ENCODE measurements at places on chromosomes 16 and 17. TPM values are rescaled to one million over a fixed set of nuclear protein-coding genes. Genes with fewer than 3 reads are reported as not detected.

The C17orf113 gene
- 0.62 TPM for total RNA-seq

The GPRC5B gene
- total RNA-seq: 12.4 TPM

The KIF19 gene
- not detected for total RNA-seq

GRCh38 chr16:23288209-23288608 is 13.9 kb upstream of the SCNN1B start:
- DNase-seq: no peak

The EMP2 gene
- total RNA-seq: 33.9 TPM

- no peak for DNase-seq
Measured at GRCh38 chr16:50390914-50391716, 22.3 kb upstream of the BRD7 start.

- no peak for DNase-seq
Measured at GRCh38 chr16:26550111-26550610, 516.6 kb upstream of the C16orf82 start.

- no peak for DNase-seq
Measured at GRCh38 chr17:57110579-57111325, 25.7 kb downstream of the AKAP1 start.

The TNFRSF17 gene
- not detected for total RNA-seq

GRCh38 chr17:28326114-28326513 is 7.1 kb downstream of the TMEM97 start:
- DNase-seq: peak; percentile 90

The ARL17B gene
- total RNA-seq: 11.1 TPM

The FAM222B gene
- total RNA-seq: 6.5 TPM

DNA sequence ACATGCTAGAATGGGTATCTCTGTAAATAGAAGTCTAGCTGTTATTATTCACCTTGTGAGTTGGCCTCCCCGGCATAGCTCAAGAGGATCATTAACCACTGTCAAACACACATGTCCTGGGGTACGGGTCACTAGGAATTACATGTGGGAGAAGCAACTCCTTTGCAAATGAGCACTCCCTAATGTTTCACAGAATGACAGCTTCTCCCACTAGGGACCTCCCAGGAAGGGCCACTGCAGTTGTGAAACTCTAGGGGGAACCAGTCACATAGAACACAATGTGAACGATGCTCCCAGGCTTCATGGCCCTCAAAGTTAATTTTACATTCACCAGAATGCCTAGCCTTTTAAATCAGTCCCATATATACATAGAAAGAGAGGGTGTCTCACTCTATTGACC is 12.4 kb upstream of the ZNF19 start:
- no peak for DNase-seq
